ENCODE measurements at places on chromosomes 5 and 9.
A peak's percentile ranks its signal among the peaks of the same experiment; 100 is the strongest.

GRCh38 chr5:35803191-35803651, 53.5 kb upstream of the IL7R start:
- DNase-seq: no peak

- no peak for DNase-seq
These were observed 29.8 kb upstream of the SLC6A3 start for GRCh38 chr5:1474866-1475543.

DNA sequence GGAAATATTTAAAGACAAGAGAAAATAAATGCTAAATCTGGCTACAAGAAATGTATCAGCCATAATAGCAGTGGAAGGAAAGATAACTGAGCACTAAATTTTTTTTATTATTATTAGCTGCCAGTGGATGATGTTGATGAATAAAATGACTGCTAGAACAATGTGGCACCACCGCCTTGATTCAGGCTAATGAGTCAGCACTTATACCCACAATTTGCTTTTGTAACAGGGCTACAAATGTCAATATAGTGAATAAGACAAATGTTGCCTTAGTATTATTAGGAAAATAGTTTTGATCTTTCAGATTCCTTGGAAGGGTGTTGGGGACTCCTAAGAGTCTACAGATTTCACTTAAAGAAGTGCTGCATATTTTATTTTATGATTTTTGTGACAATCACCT, 555.2 kb upstream of the GRAMD2B start:
- no peak for DNase-seq

- DNase-seq: no peak
These were observed 21.2 kb downstream of the CAST start for GRCh38 chr5:96683392-96683791.

- no peak for DNase-seq
These were observed 21.8 kb upstream of the DENND4C start for GRCh38 chr9:19208653-19209052.

GRCh38 chr9:38088006-38088925, 19.2 kb upstream of the SHB start:
- DNase-seq: no peak

GRCh38 chr5:176823869-176824412, 13.6 kb downstream of the UNC5A start:
- no peak for DNase-seq

- no peak for DNase-seq
These were observed 40.7 kb downstream of the TLR4 start for GRCh38 chr9:117744856-117745389.

DNA sequence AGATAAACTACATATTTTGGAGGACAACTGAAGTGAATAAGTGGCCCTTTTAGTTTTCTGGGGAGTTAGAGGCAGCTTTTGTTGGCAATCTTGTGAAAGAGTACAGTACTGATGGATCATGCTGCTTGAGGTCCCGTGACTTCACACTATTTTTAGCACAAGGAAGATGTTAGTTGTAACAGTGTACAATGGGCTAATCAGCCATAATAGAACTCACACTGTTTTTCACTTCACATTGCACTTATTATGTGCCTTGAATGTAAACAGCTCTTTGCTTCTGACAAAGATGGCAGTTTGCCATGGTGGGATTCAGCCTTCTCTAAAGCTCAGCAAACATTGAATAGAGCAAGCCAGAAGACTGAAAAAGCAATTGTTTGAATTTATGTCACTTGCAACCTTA, 176.7 kb upstream of the ZNF608 start:
- no peak for DNase-seq

- DNase-seq: no peak
These were observed 42.8 kb upstream of the PARP8 start for GRCh38 chr5:50623666-50624065.

- DNase-seq: no peak
These were observed 197.0 kb downstream of the TRPM3 start for GRCh38 chr9:70924380-70924779.

DNA sequence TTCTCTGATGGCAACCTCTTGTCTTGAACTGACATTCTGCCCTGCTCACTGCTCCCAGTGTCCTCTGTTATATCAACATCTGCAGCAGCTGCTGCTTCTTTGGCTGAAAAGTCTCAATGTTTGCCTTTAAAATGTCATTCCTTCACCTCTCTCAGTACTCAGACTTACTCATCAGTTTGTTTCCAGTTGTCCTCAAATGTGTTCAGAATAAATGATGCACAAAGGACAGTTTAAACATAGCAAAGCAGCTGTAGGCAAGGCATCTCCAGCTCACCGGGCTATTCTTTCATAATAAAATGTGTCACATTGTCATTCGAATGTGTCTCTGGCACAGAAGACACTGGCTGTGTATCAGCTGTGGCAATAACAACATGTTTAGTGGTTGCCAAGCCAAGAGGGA, 590.9 kb upstream of the ZNF608 start:
- no peak for DNase-seq

DNA sequence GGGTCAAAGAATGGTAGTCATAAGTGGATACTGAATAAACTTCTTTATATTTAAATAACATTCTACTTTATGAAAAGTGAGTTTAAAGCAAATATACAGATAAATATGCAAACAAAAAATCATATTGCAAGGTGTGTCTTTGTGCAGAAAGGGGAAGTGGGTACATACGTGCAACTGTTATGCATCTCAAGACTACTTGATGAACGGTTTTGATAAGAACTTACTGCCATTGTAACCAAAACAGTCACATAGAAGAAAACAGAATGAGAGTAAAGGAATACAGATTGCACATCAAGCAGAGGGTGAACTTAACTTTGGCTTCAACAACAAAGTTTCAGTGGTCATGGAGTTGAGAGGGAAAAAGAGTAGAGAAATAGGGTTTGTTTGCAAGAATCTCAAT, 9.9 kb downstream of the CAMK4 start:
- DNase-seq: no peak

DNA sequence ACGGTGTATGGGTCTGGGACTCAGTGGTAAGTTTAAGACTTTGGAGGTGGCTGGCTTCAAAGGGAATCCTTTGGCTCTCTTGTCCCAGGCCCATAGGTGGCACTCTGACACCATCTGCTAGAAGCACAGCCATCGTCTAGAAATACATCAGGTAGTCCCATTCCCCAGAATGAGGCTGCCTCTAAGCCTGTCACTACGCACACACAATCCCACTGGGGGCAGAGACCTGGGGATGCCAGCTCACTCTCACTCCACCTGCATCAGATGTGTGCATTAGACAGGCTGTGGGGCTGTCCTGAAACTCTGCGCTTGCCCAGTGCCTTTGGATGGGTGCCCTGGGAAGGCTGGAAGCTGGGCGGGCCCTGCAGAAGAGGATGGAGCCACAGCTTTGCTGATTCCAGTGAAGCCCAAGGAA, 127.5 kb upstream of the PANK3 start:
- no peak for DNase-seq

DNA sequence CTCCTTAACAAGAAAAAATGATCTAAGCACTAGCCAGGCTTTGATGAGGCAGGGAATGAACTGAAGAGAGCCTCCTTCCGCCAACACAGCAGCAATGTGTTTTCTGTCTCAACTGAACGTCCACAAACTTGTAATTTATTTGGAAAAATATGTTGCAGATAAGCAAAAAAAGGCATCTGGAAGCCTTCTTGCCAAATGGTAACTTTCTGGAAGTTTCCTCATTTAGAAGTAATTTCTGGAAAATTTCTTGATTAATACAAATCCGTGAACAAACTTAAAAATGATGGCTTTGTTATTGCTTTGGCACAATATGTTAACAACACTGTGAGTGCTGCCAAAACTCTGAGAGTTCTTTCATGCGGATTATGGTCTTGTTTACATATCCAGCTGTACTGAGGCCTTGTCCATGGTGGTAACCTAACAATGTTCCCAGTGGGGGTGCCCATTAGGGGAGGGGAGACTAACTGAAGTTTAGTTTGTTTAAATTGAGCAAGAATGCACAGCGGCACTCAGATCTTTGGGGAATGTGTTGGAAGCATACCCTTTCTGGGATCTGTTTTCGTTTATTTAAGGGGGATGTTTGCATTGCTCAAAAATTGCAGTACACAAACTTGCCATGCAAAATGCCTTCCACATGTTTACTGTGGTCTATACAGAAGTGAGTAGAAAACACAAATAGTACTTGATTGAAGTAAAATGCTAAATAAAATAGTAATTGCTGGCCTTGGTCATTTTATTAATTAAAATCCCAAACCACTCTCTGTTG, 334.7 kb downstream of the NR2F1-AS1 start:
- no peak for DNase-seq

DNA sequence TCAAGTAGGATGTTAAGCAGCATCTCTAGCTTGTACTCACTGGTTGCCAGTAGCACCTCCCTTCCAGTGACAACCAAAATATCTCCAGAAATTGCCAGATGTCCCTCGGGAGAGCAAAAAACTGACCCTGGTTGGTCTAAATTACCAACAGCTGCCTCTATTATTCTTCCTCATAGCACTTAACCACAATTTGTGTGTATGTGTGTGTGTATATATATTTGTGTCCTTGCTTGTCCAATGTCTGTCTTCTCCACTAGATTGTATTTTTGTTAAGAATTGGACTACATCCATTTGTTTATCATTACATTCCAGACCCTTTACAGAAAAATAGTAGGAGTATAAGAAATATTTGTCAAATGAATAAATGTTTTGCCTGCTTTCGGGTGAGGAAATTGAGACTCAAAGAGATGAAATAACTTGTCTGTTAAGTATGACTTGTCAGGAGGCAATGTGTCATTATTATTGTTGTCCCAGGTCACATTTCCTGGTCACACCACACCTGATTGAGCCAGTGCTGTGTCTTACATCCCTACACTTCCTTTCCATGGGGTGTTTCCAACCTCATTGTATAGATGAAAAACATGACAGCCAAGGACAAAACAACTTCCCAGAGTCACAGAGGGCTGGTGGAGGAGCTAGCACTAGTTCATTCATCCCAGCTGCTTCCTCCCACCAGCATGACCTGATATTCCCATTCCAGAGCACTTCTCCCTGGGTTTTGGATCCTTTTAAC, 11.4 kb upstream of the GRPEL2 start:
- no peak for DNase-seq

- no peak for DNase-seq
These were observed at the start of gene PCAT7 for GRCh38 chr9:94554439-94555331. Gene PCAT7 (plus strand): TSS chr9:94555083.

GRCh38 chr9:124210697-124211096, 47.1 kb upstream of the NEK6 start:
- DNase-seq: no peak

- no peak for DNase-seq
These were observed 105.8 kb downstream of the ROR2 start for GRCh38 chr9:91844190-91844589.

DNA sequence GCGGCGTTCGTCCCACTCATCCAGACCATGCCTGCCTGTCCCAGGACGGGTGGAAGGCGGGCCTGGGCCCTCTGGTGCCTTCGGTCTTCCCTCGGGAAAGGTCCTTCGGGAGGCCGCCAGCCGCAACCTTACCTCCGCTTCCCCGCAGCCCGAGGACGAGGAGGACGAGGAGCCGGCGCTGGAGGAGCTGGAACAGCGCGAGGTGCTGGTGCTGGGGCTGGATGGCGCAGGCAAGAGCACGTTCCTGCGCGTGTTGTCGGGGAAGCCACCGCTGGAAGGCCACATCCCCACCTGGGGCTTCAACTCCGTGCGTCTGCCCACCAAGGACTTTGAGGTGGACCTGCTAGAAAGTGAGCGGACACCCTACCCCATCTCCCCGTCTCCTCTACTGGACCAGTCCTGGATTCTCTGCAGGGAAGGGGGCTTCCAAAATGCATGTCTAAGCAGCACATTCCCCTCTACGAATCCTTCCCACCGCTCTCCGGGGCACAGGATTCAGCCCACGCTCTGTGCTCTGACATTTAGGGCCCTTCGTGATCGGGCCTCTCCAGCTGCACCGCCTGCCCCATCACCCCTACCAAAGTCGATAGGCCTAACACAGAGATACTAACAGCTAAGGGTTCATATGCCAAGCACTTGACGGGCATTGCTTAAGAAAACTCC, 1.1 kb downstream of the ARL10 start:
- DNase-seq: no peak

GRCh38 chr9:87071473-87071872, 124.2 kb upstream of the GAS1 start:
- DNase-seq: peak; percentile 54

DNA sequence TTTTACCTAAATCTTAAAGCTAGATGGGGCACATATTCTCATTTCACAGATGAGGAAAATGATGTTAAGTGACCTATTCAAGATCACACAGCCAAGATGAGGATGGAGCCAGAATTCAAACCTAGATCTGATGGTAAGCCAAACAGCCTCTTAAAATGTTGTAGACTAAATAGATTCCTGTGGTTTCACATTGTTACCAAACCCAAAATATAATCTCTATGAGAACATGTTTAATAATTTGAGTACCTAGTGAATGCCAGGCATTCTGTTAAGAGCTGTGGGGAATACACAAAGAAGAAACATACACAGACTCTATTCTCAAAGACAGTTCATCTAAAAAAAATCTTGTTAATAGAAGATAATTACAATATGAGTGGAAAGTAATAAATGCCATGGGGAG, 25.2 kb downstream of the HOMER1 start:
- DNase-seq: no peak

DNA sequence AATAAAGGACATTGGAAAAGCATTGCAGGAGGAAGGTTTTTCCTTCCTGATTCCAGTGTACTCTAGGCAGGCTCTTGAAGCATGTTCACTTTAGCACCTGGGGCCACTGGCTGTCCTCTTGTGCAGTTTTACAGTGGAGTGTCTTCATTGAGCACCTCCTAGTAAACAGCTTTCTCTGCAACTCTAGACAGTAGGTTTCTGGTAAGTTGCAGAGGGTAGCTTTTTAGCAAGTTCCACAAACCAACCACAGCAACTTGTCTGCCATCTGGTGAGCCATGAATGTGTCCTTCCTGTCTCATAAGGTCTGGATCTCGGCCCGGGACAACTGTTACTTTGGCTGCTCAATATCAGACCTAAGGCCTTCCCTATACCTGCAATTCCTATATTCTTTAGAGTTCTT, 488.0 kb downstream of the MAN2A1 start:
- no peak for DNase-seq

DNA sequence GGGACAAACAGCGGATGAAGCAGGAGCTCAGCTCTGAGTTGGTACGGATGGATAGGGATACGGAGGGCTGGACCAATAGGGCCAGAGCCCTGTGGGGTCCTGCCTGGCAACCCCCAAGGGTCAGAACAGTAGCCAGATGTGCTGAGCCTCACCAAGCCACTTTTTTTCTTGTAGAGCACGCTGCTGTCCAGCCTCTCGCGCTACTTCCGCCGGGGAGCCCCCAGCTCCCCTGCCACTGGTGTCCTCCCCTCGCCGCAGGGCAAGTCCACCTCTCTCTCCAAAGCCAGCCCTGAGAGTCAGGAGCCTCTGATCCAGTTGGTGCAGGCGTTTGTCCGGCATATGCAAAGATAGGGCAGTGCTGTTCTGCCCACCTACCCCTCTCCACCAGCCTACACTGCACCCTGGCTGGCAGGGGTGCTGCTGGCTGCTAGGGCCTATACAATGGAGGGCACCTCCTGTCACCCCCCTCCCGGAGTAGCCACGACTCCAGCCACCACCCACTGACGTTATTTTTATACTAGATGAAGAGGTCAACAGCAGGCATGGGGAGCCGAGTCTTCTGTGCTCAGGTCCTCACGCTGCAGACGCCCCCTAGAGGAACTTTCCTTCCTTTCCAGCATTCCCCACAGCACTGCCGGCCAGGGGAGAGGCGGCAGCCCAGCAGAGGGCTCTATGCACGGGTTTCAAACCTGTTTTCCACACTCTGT, 21.6 kb downstream of the SH3GLB2 start:
- DNase-seq: no peak

All from keratinocyte (primary cell).